ENCODE measurements at places on chromosomes 2 and 18.

GRCh38 chr2:217438821-217439220, 564.0 kb downstream of the TNS1 start:
- DNase-seq = no peak

GRCh38 chr2:25331686-25332365, 9.9 kb downstream of the DNMT3A start:
- no peak for DNase-seq

GRCh38 chr2:233402789-233403188, 48.5 kb downstream of the DGKD start:
- no peak for DNase-seq

DNA sequence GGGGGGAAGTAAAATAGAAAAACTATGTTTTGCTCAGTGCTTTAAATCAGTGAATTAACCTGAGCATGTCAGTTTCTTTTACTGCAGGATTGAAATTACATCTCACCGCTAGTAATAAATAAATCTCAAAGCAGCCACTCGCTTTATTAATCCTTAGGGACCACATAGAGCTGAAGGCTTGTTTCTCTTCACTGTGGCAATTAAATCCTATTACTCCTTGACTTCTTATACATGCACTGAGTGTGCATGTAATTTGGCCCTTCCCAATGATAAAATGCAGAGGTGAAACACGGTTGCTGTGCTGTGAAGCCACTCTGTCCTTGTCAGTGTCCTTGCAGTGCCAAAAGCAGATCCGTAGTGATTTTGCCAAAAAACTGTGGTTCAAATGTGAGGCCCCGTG, 77.1 kb upstream of the RBM44 start:
- no peak for DNase-seq

- DNase-seq = no peak
Measured at GRCh38 chr2:128635361-128635900, 316.8 kb upstream of the HS6ST1 start.

GRCh38 chr2:204144492-204144891, 207.9 kb downstream of the ICOS start:
- no peak for DNase-seq

GRCh38 chr2:102119255-102119654, 23.3 kb upstream of the IL1R1 start:
- DNase-seq = no peak

DNA sequence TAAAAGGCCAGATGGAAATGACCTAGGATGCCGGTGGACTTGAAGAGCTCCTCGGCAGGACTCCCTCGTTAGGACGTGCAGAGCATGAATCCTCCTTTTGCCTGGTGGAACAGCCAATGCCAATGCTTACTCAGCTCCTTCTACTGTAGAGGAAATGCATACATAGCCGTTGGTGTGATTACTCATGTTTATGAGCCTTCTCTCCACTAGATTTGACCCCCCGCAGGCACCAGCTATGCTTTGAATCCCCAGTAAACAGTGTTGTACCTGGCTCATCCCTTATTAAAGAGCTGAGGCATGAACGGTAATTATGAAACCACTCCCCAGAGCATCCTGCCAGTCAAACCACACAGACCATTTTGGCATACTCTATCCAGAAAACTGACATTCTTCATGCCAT, 172.8 kb downstream of the ANTXR1 start:
- no peak for DNase-seq

- no peak for DNase-seq
Measured at GRCh38 chr2:191957996-191958860, 111.3 kb upstream of the CAVIN2 start.

DNA sequence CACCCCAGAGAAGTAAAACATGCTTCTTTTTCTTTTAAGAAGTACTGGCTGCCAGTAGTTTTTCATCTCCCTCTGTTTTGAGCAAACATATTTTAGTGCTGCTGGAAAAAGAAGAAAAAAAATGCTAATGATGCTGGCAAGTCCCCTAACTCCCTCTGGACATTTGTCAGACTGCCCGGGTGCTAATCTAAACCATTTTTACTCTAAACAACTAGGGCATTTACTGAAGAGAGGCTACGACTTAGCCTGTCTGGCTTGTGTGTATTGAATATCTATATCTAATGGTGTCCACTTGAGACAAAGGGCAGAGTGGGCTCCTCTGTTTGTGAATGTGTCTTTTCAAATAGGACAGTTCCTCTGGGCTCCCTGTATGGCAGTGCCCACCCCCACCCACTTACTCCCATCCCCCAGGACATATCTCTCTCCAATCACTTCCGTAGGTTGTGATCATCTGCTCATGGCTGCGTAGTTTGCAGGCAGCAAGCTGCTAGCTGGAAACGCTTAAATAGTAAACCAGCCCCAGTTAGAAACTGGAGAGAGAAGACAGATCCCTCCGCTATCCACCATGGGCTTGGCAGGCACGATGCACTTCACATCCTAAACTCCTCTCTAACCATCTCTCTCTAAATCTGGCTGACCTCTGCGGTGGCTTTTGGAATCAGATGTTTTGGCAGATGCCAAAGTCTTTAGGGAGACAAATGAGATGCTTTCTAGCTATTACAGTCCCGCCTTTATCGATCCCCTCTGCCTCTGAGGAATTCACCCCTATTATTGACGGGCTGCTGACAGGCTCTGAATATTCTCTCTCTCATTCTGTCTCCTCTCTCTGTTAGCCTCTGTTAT, 58.3 kb downstream of the DOCK10 start:
- no peak for DNase-seq

GRCh38 chr2:235347691-235348090, 146.2 kb upstream of the AGAP1 start:
- DNase-seq = no peak

GRCh38 chr2:171347591-171348032, 86.2 kb downstream of the METTL8 start:
- peak; percentile 49 for DNase-seq

DNA sequence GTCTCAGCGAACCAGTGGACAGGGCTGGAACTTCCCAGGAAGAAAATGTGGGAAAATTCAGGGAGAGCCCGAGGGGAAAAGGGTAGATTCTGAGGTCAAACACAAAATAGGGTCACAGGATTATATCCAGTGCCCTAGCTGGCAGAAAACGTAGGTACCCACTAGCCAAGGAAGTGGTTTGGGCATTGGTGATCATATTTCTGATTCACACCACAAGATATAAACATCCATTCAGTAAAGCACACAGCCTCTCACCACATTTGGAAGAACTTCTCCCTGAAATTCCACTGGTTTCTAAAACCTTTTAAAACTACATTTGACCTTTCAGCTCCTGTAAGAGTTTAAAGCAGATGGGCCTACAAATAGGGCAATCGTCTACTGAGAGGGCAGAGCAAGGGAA, 186.9 kb downstream of the TTC32 start:
- DNase-seq = no peak

GRCh38 chr18:75341897-75342296, 85.6 kb downstream of the SMIM21 start:
- no peak for DNase-seq

GRCh38 chr2:241620419-241620769, 16.6 kb downstream of the THAP4 start:
- no peak for DNase-seq

DNA sequence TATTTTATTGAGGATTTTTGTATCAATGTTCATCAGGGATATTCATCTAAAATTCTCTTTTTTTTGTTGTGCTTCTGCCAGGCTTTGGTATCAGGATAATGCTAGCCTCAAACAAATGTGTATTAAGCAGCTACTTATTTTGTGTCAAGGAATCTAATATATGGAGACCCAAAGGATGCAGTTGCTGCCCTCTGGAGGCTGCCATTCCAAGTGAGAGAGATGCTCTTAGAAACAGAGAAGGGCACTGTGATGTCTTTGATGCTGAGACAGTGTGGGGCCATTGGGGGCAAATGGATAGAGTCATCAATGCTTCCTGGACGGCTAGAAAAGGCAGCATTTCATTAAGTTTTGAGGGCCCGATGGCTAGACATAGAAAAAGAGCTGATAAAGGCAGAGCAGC, 292.6 kb downstream of the SETBP1 start:
- DNase-seq = no peak

DNA sequence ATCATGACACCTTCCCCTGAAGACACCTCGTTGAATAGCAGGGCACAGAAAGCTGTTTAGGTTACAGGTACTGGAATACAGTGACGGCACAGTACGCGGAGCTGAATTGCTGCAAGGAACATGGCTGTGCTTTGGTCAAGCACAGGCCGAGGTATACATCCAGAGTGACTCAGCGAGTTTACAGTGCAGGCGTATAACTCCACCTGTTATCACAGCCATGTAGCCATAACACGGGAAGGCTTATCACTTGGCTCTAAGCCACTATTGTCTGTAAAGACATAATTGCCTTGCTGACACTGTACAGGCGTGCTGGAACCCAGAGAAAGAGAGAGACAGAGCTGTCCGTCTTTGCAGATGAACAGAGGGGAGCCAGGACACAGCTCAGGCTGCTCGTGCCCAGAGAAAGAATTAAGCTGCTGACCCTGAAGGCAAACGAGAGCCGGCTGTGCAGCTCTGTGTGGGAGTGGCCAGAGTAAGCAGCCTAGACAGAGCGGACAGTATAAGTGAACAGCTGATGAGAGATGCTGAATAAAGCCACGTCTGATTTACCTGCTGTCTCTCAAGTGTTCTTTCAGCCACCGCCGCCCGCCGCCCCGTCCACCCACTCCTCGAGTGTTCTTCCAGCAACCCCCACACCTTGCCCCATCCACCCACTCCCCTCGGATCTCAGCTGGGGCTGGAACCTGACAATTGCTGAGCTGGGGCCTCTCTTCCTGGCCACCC, 87.3 kb upstream of the PPP1CB start:
- no peak for DNase-seq

GRCh38 chr2:66443186-66443978, 8.5 kb downstream of the MEIS1 start:
- DNase-seq = no peak

GRCh38 chr18:34709750-34710441, at the start of gene DTNA:
TSS of gene DTNA (plus strand) at chr18:34710298. CDS start at chr18:34755977, 45,679 bp downstream.
- peak; percentile 40 for DNase-seq

- no peak for DNase-seq
Measured at GRCh38 chr2:138548796-138549195, 47.2 kb downstream of the SPOPL start.

- peak; percentile 34 for DNase-seq
Measured at GRCh38 chr2:197161774-197162173, 148.8 kb downstream of the ANKRD44 start.

GRCh38 chr2:236568922-236569572, 578 bp upstream of the ACKR3 start:
- no peak for DNase-seq
